ENCODE measurements at places on chromosomes 5 and 9. TPM values are rescaled to one million over a fixed set of nuclear protein-coding genes. Genes with fewer than 3 reads are reported as not detected.
A peak's percentile ranks its signal among the peaks of the same experiment; 100 is the strongest.

CHMP5 gene
- 64.6 TPM for total RNA-seq

C5orf63 gene
- 9.5 TPM for total RNA-seq

DELE1 gene
- 57.4 TPM for total RNA-seq

BRINP1 gene
- total RNA-seq, result not detected

PCDHB8 gene
- not detected for total RNA-seq

ITGA2 gene
- total RNA-seq, result 0.74 TPM

SLC22A5 gene
- 4.0 TPM for total RNA-seq

SRD5A1 gene
- total RNA-seq, result 12.4 TPM

- DNase-seq, result no peak
These were observed 345.9 kb upstream of the RPS23 start for GRCh38 chr5:82624062-82624461.

GRCh38 chr5:147426640-147427327, 83.1 kb downstream of the DPYSL3 start:
- DNase-seq, result no peak

DNA sequence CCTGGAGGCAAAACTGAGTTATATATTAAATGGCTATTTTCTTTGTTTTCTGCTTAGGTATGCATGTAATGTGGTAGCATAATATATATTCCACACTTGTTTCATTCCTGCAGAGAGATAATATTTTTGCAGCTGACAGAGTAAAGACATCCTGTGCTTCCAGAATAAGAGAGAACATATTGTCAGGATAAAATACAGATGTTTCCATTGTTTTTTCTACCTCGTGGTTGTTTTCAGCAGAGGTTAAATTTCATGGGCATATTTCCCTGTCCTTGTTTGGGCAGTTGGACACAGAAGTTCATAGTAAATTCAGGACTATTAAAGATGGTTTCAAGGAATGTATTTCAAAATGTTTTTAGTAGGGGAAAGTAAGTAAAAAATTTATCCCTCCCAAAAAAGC, 47.6 kb upstream of the MEGF10 start:
- DNase-seq, result no peak

- no peak for DNase-seq
These were observed 221.2 kb downstream of the TMEM167A start for GRCh38 chr5:82855893-82856550.

DNA sequence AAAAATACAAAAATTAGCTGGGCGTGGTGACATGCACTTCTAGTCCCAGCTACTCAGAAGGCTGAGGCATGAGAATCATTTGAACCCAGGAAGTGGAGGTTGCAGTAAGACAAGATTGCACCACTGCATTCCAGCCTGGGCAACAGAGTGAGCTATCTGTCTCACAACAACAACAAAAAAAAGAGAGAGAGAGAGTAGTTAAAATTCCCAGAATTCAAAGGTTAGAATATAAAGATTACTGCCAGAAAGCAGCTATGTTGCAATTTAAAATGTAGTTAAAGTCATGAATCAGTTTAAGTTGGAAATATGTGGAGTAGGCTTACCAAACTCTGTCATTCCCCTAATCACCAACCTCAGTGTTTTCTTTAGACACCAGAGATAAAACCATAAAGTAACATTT, 58.7 kb upstream of the SUSD1 start:
- DNase-seq, result no peak

DNA sequence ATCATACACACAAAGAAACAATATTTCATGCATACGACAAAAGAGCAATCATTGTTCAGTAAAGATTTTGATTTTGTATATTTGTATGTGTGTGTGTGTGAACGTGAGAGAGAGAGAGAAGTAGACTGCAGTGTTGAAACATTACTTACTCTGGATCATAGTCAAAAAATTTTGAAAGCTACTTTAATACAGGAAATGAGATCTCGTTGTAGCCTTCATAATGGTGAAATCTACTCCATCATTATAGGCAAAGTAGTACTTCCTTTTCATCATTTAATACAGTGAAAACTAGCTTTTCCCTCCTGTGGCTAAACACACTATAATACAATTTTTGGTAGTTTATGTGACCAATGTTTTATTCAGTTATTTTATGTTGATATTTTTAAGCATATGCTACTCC, 1427.7 kb upstream of the C9orf72 start:
- DNase-seq, result no peak

GRCh38 chr5:140672455-140673186, 755 bp downstream of the DND1 start:
- peak; percentile 33 for DNase-seq

All from activated CD8-positive, alpha-beta T cell treated with anti-CD3 and anti-CD28 coated beads for 36 hours (primary cell).